ENCODE measurements at places on chromosomes 3 and 15.

DNA sequence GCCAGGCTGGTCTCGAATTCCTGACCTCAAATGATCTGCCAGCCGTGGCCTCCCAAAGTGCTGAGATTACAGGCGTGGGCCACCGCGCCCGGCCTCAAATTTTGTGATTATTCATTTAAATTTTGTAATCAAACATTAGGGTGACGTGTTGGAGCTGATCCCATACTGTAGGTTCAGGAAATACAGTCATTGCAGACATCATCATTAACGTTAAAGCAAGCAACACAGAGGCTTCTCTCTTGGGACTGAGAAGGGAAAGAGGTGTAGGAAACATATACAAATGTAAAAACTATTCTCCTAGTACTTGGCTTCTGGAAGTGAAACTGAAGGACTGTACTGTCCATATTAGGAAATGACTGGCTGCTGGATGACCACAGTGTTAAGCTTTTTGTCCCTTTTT lies 11.1 kb upstream of the ARID3B start:
- DNase-seq, result no peak

- no peak for DNase-seq
Measured at GRCh38 chr15:64824929-64825430, 467 bp downstream of the PIF1 start.

GRCh38 chr3:98968824-98969223 lies 67.3 kb upstream of the DCBLD2 start:
- DNase-seq, result no peak

GRCh38 chr3:124512881-124513609 lies 217.2 kb upstream of the UMPS start:
- DNase-seq, result no peak

All from germinal center (tissue), 1 donor.